ENCODE measurements at places on chromosomes 11 and 22.

- DNase-seq, result peak; percentile 56
Observed at GRCh38 chr22:17972385-17973191, 51.8 kb downstream of the MICAL3 start.

DNA sequence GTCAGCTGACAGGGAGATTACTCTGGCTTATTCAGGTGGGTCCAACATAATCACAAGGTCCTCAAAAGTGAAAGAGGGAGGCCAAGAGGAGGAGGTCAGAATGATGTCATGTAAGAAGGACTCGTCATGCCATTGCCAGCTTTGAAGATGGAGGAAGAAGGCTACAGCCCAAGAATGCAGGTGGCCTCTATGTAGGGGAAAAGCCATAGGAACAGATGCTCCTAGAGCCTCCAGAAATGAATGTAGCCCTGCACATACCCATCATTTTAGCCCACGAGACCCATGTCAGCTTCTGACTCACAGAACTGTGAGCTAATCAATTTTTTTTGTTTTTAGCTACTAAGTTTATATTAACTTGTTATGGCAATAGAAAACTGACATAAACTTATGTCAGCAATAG is 171.1 kb downstream of the DBX1 start:
- no peak for DNase-seq

DNA sequence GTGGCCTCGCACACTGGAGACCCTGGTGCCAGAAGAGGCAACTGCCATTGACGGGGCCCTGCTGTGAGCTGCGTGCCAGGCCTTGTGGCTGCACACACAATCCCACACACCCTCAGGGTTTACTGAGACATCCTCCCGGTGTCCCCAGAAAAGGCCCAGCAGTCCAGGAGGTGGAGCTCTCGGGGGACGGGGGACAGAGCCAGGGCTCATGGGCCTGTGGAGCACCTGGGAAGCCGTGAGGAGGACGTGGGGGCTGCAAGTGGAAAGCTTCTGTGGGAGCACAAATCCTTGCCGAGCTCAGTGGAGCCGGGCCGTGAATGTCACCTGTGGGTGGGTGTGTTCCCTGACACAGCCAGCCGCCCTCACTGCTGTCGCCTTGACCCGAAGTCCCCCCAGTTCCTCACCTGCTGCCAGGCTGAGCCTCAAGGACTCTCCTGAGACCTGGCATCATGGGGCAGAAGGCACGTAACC is 609.7 kb downstream of the TBC1D22A start:
- no peak for DNase-seq

DNA sequence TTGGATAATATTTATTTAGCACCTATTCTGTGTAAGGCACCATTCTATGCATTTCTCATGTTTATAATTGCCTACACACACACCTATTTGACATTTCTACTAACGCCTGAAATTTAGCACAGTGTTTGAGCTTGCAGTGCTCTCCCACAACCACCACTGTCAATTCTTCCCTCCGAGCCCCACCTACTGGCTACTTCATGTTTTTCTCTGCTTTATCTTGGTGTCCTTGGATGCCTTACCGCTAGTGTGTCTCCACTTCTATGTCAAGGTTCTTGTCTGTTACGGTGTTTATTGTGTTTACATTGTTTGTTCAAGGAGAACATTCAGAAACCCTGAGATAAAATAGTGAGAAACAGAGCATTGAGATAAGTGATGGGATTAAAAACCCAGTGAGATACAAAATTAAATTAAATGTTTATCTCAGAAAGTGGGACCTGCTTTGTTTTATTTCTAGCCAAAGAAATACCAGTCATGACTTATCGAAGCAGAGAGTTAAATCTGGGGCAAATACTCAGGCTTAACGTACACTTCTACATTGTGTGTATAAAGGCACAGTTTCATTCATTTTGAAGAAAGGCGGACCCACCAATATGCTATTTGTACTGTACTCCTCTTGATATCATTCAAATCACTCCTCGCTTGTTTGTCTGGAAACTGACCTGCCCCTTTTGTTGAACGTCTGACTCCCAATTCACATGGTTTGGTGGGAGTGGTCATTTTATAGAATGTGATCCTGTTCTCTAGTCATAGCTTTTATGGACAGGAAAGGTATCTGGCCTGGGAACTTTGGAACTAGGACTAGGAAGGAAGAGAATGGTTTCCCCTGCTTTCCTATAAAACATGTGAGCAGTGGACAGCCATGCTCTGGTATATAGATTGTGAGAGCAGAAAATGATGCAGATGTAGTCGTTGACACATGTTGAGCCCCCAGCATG is 39.2 kb upstream of the SLC36A4 start:
- peak; percentile 28 for DNase-seq

GRCh38 chr22:47776329-47776728 is 1013.9 kb downstream of the TBC1D22A start:
- DNase-seq, result no peak

- no peak for DNase-seq
Observed at GRCh38 chr22:44225091-44225689, 44.5 kb downstream of the PARVG start.

DNA sequence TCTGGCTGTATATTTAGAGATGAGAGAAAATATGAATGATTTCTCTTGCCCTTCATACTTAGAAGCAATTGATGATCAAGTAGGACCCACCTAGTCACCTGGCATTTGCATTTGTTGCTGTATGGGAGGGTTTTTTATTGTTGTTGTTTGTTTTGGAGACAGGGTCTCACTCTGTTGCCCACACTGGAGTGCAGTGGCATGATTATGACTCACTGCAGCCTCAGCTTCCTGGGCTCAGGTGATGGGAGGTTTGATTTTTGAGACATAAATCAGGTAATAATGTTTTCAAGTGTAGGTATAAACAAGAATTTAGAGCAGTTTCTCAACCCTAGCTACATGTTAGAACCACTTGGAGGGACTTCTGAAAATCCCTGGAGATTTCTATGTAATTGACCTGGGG is 63.0 kb downstream of the TNRC6B start:
- no peak for DNase-seq

- no peak for DNase-seq
Observed at GRCh38 chr22:49659924-49660315, 167.8 kb downstream of the BRD1 start.

GRCh38 chr11:88348870-88349269 is 11.3 kb upstream of the CTSC start:
- DNase-seq, result no peak

DNA sequence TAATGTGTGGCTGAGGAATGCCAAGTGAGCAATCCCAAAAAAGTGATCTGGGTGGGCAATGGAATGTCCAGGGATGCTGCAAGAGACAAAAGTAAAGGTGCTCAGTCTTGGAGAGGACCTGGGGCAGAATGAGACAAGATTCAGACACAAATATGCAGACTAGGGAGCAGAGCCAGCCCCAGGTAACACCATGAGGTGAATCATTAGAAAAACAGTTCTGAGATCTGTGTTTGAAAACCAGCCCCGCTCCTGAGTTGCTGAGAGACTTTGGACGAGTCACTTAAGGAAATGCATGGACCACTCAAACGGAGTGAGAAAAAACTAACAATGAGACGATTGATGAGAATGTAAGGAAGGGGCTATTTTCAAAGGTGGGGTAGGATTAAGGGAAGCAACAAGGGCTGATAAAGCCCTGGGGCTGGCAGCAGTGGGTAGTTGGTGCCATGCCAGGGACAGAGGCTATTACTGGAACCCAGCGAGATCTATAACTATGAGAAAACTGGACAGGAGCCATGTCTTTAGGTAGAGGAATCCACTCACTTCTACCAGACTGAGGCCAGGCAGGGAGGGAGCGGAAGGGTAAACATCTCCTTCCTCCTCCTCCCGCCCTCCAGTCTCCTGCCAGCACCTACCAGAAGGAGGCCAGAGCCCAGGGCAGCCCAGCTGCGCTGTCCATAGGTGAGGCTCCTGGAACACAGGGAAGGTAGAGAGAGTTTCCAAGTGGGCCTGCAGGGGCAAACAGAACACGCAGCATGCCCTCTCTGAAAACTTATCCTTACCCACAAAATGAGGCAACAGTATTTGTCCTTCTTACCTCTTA is 130.4 kb upstream of the TEAD1 start:
- no peak for DNase-seq

- no peak for DNase-seq
Observed at GRCh38 chr11:43930868-43931716, 11.3 kb upstream of the C11orf96 start.

DNA sequence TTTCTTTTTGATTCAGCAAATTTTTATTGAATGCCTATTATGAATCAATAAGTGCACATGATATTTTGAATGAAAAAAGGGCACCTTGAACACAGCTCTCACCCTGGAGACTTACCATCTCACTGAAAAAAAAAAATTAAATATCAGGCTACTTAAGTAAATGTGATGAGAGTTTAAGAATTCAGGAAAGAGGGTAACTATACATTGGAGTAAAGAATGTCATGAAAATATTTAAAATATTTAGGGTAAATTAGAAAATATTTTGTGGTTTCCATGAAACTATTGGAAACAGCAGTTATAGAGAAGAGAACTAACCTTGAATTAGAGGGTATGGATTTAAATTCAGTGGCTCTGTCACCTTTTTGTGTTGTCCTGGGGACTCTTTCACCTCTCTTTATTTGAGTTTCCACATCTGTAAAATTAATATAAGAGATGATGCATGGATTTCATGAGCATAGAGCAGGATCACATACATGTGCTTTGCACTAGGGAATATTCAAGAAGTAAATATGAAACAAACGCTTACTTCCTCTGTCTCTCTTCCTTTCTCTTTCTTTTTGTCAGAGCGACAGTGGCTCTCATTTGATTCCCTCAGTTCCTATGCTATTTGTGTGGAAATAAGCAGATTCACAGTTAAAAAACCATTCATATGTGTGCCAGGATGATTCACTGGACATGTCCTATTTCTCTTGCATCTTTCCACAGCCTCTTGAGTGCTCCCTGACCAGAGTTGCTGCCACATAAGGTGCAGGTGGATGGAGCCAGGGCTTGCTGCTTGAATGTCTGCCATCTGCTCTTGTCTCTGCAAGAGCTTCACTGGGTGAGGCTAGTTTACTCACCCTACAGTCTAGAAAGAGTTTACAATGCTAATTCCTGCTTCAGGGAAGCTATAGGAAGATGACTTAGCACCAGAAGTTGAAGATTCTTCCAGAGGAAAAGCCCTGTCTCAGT is 533.1 kb downstream of the ETS1 start:
- DNase-seq, result no peak

DNA sequence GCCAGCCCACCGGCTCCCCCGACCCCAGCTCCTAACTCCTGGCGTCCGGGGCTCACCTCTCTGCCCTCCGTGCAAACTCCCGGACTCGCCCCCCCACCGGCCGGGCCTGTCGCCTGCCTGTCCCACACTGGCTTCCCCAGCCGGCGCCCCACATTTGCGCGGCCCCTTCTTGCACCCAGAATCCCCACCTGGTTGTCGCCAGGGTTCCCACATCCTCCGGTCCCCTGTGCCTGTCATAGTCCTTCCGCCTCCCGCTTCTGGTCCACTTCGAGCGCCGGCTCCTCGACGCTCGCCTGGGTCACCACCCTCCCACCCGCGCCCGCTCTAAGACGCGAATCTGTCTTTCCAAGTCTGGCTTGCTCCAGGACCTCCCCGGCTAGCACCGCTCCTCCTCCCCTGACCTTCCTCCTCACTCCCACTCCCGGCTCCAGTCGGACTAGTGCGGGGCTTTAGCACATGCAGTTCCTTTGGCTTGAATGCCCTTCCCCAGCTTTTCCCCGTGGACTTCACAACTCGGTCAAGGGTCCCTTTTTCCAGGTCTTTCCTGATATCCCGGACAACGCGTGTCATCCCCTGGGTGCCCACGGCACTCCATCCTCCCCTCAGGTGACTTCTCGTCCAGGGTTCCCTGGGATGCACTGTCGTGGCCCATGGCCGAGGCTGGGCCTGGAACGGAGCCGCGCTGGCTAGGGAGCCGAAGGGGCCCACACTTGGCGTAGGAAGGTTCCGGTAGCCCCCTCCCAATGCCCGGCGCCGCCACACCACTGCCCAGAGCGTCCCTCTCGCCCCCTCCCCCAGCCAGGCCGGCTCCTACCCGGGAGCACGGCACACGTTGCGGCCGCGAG is 635 bp downstream of the SCARF2 start:
- DNase-seq, result no peak

DNA sequence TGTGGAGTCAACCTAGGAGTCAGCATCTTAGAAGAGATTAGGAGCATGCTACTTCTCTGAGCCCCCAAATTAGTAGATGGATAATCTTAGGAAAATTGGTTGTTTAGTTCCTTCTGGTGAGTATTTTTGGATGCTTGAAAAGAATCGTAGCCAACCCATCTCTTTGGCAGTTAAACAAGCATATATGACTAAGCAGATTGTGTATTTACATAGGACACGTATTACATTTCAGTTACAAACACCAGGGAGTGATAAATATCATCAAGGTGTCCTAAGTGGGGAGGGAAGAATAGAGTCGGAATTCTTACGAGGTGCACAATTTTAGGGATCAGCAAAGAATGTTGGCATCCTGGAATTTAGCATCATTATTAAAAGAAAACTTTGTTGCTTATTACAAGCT is 13.5 kb downstream of the PLET1 start:
- no peak for DNase-seq

GRCh38 chr11:61109671-61110070 is 7.4 kb downstream of the CD5 start:
- DNase-seq, result no peak
